ENCODE measurements at places on chromosomes 3 and 15. TPM values are rescaled to one million over a fixed set of nuclear protein-coding genes. Genes with fewer than 3 reads are reported as not detected.

DNA sequence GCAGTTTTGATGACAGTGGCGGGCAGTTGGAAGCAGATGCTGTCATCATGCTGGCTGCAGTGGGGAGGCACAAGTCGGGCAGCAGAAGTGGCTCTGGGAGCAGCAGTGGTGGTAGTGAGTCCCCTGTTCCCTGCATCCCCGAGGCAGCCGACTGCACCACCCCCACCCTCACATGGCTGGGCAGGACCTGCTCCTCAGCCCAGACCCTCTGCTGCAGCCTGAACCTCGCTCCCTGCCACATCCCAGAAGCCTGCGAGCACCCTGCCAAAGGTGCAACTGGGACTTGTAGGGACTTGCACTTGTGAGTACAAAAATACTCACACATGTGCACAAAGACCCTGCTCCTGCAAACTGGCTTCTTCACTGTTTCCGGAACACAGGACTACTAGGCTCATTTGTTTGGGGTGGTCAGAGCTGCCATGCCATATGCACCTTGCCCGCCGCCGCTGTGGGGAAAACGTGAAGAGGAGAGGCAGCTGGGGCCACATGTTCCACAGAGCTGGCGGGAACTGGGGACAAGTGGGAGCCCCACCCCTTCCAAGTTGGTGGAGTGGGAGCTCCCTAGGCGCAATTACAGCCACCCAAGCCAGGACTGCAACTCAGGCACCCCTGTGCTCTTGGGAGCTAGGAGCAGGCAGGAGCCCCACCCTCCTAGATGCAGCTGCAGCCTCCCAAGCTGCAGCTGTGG lies 2.2 kb downstream of the JMJD7 start:
- DNase-seq, result no peak

- no peak for DNase-seq
Observed at GRCh38 chr3:22474706-22475445, 723.9 kb upstream of the ZNF385D start.

DNA sequence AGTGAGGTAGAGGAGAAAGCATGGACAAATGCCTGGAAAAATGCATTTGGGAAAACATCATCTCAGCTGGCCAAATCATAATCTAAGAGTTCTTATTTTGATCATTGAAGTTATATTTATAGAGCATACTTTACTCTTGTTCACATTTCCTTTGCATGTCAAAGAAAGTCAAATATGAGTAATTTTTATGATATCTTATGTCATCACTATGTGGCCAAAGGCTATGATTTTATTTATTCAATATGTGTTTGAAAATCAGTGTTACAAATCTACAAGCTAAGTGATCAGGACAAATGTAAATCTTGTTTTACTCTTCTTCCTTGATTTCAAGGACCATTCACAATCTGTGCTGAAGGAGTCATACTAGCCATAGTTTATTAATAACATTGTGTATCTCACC lies 237.2 kb upstream of the DPH6 start:
- no peak for DNase-seq

- no peak for DNase-seq
Observed at GRCh38 chr3:9422712-9423424, 25.5 kb downstream of the SETD5 start.

GRCh38 chr15:36798794-36799193 lies 219.4 kb downstream of the CDIN1 start:
- DNase-seq, result no peak

- no peak for DNase-seq
Observed at GRCh38 chr3:33392703-33393125, 47.5 kb downstream of the UBP1 start.

Gene IL17RD
- total RNA-seq, result 4.4 TPM

Gene GABRB3
- 4.5 TPM for total RNA-seq

Gene FBXO40
- 228 TPM for total RNA-seq

Gene AMT
- total RNA-seq, result 30.5 TPM
